Lung (tissue), 17 donors: ENCODE measurements at places on chromosomes 2 and 18. TPM values are rescaled to one million over a fixed set of nuclear protein-coding genes. Genes with fewer than 3 reads are reported as not detected.

- peak; percentile 94 for DNase-seq
Measured at GRCh38 chr18:76932026-76932819, 109.9 kb downstream of the ZNF236 start.

DNA sequence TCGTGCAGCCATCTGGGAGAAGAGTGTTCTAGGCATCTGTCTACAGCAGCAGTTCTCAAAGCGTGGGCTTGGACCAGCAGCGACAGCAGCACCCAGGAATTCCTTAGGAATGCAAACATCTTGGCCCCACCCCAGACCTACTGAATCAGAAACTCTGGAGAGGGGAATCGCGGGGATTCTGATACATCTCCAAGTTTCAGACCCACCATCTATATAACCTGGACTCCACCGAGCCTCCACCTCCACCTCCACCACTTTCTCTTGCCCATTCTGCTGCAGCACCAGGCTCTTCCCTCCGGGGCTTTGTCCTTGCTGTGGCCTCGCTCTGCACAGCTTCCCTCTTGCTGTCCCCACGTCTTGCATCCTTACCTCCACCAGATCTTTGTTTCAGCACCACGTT lies 256.4 kb downstream of the BCL2 start:
- no peak for DNase-seq

DNA sequence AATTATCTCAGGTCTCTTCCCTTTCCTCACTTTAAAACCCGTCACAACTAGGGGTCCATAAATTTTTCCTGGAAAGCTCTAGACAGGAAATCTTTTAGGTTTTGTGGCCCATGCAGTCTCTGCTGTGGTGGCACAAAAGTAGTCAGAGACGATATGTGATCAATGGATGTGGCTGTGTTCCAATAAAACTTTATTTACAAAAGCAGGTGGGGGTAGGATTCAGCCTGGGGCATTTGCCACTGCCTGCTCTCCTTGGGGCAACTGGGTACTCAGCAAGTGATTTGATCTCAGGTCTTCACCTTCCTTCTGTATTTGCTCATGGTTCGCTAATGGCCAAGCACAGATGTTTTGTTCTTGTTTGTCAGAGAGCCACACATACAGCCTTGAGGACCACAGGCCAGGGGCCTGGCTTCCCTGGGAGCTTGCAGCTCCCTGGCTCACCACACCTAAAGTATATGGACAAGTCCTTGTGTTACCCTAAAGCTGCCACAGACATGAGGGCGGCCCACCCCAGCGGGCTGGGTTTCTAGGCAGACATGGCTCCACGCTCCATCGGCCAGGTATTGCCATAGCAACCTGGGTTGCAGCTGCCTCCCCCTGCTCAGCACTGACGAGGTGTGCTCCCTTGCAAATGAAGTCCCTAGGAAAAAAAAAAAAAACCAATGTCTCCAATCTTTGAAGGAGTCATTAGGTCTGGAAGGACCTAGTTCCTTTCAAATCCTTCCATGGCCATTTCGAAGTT lies 89.7 kb upstream of the YWHAQ start:
- DNase-seq, result no peak

- peak; percentile 13 for DNase-seq
Measured at GRCh38 chr2:228827056-228827700, 443.9 kb downstream of the PID1 start.

Gene BCL11A
- 1.5 TPM for polyA plus RNA-seq

Gene NR4A2
- polyA plus RNA-seq, result 3.7 TPM

Gene POTEF
- polyA plus RNA-seq, result not detected

Gene KIF1A
- 0.14 TPM for polyA plus RNA-seq

Gene BMP10
- not detected for polyA plus RNA-seq
